Transverse colon (tissue), 4 donors: ENCODE measurements at places on chromosomes 11 and 22.

DNA sequence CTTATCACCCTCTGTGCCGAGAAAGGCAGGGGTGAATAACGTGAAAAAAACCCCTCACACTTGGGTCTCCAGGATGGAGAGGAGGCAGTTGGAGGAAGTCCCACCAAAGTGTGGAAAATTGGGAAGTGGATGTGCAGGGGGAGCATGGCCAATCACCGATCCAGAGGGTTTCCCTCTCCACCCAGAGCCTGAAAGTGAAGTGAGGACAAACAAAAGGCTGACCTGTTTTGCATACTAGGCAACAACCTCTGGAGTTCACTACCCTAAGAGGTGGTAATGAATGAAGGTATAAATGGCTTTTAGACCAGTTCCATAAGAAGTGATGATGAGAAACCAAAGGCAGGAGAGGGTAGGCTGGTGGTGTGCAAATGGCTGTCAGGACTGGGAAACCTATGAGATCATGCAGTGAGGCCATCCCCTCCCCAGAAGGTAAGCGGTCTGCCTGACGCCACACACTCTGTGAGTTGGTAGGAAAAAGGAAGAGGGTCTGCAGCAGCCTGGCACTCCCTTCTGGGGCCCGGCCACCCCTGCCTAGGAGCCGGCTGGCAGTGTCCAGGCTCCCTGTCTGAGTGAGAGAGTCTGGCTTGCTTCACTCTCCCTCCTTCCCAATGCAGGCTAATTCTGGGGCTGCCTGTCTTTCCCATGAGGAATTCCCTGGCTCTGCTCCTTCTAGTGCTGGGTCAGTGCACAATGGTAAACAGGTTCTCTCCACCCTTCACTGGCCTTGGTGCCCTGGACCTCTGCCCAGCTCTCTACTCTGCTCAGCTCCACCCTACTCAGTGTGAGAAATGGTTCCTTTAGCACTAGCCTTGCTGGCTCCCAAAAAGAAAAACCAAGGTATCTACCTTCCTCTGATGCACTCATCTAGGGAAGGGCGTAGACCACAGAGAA is 15.6 kb downstream of the TBC1D10A start:
- no peak overlapping the region for H3K4me3 ChIP-seq
- H3K27ac ChIP-seq, result peak overlapping the region; percentile 89
- H3K36me3 ChIP-seq, result no peaks in the 10 kb centered on the region
- peaks cover 82% of the 10 kb centered on the region for H3K4me1 ChIP-seq

- H3K4me3 ChIP-seq, result no peak overlapping the region
- H3K36me3 ChIP-seq, result no peaks in the 10 kb centered on the region
- H3K27me3 ChIP-seq, result no peaks in the 10 kb centered on the region
These were observed 22.4 kb downstream of the SNAP29 start for GRCh38 chr22:20881231-20881630.

GRCh38 chr11:14687456-14687855 is 43.9 kb downstream of the PDE3B start:
- no peaks in the 10 kb centered on the region for H3K27me3 ChIP-seq
- no peak for DNase-seq
- no peaks in the 10 kb centered on the region for H3K4me1 ChIP-seq
- H3K27ac ChIP-seq, result no peak overlapping the region

- no peak overlapping the region for H3K27ac ChIP-seq
- H3K4me1 ChIP-seq, result no peaks in the 10 kb centered on the region
- H3K4me3 ChIP-seq, result no peak overlapping the region
- H3K27me3 ChIP-seq, result no peaks in the 10 kb centered on the region
These were observed 57.9 kb downstream of the DYNC2H1 start for GRCh38 chr11:103167166-103167565.

DNA sequence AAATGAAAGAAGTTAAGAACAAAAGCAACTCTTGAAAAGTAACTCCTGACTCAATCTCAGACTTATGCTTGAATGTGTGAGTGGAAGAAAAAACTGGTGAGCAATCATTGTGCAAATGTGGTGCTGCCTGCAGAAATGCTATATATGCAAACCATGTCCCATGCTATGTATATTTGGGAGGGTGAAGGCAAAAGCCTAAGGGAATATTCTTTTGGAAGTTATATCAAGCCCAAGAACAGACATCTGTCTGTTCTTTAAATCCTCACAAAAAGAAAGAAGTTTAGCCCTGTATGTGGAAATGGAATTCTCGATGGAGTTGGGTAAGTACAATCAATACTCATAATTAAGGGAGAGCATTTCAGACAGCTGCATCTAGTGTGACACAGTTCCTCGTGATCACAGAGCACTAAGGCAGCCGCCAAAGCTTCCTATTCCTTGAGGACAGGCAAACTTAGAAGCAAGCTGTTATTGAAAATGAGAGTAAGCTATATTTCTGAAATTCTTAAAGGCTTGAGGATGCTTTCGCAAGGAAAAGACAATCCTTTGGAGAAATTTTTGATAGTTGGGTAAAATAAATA is 406.5 kb upstream of the CHORDC1 start:
- no peak overlapping the region for H3K27ac ChIP-seq
- no peaks in the 10 kb centered on the region for H3K27me3 ChIP-seq
- DNase-seq, result no peak
- H3K4me3 ChIP-seq, result no peak overlapping the region

- no peaks in the 10 kb centered on the region for H3K27me3 ChIP-seq
- no peaks in the 10 kb centered on the region for H3K4me1 ChIP-seq
- no peak overlapping the region for H3K4me3 ChIP-seq
These were observed 91.3 kb downstream of the ZC3H12C start for GRCh38 chr11:110184456-110184855.

GRCh38 chr22:21450858-21451353 is 16.3 kb upstream of the TMEM191C start:
- no peak overlapping the region for H3K4me3 ChIP-seq
- no peaks in the 10 kb centered on the region for H3K4me1 ChIP-seq
- DNase-seq, result no peak
- H3K27me3 ChIP-seq, result no peaks in the 10 kb centered on the region
- no peak overlapping the region for H3K27ac ChIP-seq

GRCh38 chr11:74641289-74641688 is 48.9 kb downstream of the POLD3 start:
- no peak overlapping the region for H3K27ac ChIP-seq
- no peaks in the 10 kb centered on the region for H3K27me3 ChIP-seq
- peaks cover 22% of the 10 kb centered on the region for H3K36me3 ChIP-seq
- peaks cover 6% of the 10 kb centered on the region for H3K4me1 ChIP-seq

DNA sequence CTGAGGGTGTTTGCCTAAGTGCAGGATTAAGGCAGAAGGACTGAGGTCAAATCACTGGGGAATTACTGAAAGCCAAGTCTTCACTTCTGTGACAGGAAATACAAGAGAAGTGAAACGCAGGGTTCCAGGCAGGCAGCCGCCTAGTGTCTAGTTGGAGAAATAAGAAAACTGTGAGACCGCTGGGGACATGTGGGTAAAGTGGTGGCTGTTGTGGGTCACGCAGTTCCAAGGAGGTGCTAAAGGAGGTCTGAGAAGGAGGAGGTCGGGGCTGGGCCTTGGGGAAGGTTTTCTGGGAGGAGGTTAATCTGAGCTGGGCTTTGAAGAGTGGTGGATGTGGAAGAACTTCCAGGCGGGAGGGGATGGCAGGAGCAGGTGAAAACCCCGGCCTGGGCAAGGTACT is 11.2 kb downstream of the MCM5 start:
- H3K27ac ChIP-seq, result peak overlapping the region; percentile 56
- H3K36me3 ChIP-seq, result peaks cover 2% of the 10 kb centered on the region
- DNase-seq, result peak; percentile 29
- no peaks in the 10 kb centered on the region for H3K27me3 ChIP-seq

DNA sequence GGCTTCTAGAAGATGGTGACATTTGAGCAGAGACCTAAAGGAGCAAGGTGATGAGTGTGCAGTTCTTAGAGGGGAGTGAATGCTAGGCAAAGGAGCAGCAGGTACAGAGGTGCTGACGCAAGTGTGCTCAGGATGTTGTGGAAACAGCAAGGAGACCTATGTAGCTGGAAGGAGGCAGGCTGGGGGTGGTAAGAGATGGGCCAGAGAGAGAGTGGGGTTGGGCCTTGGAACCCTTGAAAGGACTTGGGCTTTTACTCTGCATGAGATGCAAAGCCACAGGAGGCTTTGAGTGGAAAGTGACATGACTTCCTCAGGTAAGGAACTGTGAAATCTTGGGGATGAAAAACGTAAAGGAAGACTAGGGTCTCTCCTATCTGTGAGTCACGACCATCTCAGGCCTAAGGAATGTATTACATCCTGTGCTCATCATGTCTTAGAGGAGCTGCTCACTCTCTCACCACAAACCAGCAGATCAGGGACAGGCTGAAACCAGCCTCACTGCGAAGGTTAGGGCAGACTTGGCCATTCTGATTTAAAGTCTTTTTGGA is 65.4 kb downstream of the MICAL2 start:
- H3K27ac ChIP-seq, result peak overlapping the region; percentile 30
- no peaks in the 10 kb centered on the region for H3K36me3 ChIP-seq

DNA sequence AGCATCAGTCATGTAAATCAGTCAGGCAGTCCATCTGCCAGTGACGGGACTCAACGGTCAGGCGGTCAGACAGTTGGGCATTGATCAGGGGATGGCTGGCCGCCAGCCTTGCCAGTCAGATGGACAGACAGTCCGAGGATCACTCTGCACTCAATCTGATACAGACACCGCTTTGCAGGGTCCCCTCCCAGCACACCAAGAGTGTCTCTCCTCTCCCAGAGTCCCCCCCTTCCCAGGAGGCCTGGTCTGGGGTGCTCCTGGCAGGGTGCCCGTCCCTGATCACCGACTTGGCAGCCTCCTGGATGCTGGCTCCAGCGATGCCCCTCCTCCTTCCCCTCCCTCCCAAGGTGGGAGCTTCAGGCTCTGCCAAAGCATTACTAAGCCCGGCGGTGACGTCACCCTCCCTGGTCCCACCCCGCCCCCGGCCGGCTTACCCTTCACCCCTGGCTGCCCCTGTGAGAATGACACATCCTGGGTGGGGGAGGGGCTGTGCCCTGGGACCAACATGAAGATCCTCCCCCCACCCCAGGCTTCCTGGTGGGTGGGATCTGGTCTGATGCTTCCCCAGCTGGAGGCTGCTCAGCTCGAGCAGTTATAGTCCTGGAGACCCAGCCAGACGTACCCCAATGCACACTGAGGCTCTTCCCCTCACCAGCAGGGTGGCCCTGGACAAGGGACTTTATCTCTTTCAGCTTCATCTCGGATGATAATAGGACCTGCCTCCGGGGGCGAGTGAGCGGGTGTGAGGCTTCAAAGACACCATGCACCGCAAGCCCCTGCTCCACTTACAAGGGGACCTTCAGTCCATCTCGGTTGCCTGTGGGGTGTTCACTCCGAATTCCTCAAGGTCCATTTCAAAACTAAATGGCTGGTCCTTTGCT is 69.2 kb downstream of the CD82 start:
- peak overlapping the region; percentile 5 for H3K27ac ChIP-seq
- no peak overlapping the region for H3K4me3 ChIP-seq
- peak; percentile 51 for DNase-seq
- H3K36me3 ChIP-seq, result no peaks in the 10 kb centered on the region

DNA sequence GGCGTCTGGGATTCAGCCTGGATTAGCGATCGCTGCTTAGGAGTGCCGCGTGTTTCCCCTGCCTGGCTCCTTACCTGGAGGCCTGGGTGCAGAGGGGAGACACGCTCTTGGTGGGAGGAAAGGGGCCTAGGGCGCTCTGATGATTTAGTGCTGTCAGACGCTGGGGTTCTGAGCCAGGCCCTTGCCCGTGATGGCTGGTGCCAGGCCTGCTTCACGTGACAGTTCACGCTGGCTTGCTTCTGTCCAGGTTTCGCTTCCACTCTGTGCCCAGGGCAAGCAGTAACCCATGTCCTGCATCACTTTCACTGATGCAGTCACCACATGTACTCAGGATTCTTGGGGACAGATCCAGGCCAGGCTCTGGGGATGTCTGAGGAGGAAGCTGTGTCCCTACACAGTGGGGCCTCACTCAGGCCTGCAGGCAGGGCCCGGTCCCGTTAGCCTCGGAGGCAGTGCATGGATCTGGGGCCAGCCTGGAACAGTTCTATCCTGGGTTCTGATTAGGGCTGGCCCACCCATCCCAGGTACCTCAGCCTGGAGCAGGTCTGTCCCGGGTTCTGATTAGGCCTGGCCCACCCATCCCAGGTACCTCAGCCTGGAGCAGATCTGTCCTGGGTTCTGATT is 1220.9 kb downstream of the BRD1 start:
- H3K27ac ChIP-seq, result no peak overlapping the region
- no peaks in the 10 kb centered on the region for H3K4me1 ChIP-seq
- no peaks in the 10 kb centered on the region for H3K36me3 ChIP-seq
- no peaks in the 10 kb centered on the region for H3K27me3 ChIP-seq
- DNase-seq, result no peak

- no peak for DNase-seq
- H3K4me1 ChIP-seq, result no peaks in the 10 kb centered on the region
- no peaks in the 10 kb centered on the region for H3K36me3 ChIP-seq
- H3K27ac ChIP-seq, result no peak overlapping the region
- peaks cover 20% of the 10 kb centered on the region for H3K27me3 ChIP-seq
These were observed 29.2 kb downstream of the PDGFB start for GRCh38 chr22:39215426-39216142.

- no peak overlapping the region for H3K4me3 ChIP-seq
- DNase-seq, result peak; percentile 55
- no peaks in the 10 kb centered on the region for H3K27me3 ChIP-seq
- peak overlapping the region; percentile 72 for H3K27ac ChIP-seq
- peaks cover 7% of the 10 kb centered on the region for H3K4me1 ChIP-seq
These were observed 73.7 kb downstream of the ARHGAP42 start for GRCh38 chr11:100760744-100761143.

- DNase-seq, result no peak
- H3K27ac ChIP-seq, result no peak overlapping the region
- H3K4me1 ChIP-seq, result peaks cover 7% of the 10 kb centered on the region
- H3K4me3 ChIP-seq, result no peak overlapping the region
- no peaks in the 10 kb centered on the region for H3K36me3 ChIP-seq
These were observed 35.9 kb downstream of the KIAA0930 start for GRCh38 chr22:45204819-45205218.

DNA sequence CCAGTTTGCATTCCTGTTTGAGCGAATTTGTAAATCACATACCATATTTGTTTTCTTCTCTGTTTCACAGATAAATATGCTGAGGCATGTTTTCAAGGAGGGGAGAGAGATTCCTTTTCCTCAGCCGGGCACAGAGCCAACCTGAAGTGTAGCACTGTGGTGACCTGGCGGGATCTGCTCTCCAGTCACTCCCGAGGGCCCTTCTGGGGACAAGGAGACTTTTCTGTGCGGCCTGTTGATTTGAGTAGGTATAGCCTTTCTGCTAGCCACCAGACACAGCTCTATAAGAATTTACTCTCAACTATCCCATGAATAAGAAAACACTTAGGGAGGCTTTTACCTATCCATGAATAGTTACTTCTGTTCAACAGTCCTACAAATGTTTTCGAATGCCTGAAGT is 63.5 kb upstream of the FDX1 start:
- no peaks in the 10 kb centered on the region for H3K36me3 ChIP-seq
- no peak for DNase-seq
- no peak overlapping the region for H3K27ac ChIP-seq
- H3K4me1 ChIP-seq, result no peaks in the 10 kb centered on the region

- no peaks in the 10 kb centered on the region for H3K36me3 ChIP-seq
- H3K4me3 ChIP-seq, result no peak overlapping the region
- no peaks in the 10 kb centered on the region for H3K27me3 ChIP-seq
- no peaks in the 10 kb centered on the region for H3K4me1 ChIP-seq
- no peak overlapping the region for H3K27ac ChIP-seq
These were observed 21.1 kb downstream of the MS4A6A start for GRCh38 chr11:60161766-60162165.

- H3K4me3 ChIP-seq, result no peak overlapping the region
- no peak for DNase-seq
- H3K36me3 ChIP-seq, result no peaks in the 10 kb centered on the region
These were observed 45.1 kb downstream of the FLI1 start for GRCh38 chr11:128738942-128739341.
